ENCODE measurements at places on chromosomes 7 and 10.

DNA sequence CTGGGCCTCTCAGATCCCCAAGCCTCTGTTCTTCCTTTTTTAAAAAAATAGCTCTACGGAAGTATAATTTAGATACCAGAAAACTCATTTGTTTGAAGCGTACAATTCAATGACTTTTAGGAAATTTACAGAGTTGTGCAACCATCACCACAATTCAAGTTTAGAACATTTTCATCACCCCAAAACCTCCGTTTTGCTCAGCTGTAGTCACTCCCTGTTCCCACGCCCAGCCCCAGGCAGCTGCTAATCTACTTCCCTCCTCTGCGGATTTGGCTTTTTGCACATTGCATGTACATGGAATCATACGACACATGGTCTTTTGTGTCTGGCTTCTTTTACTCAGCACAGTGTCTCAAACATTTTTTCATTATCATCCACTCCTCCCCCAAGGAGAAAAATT is 229.2 kb downstream of the TCF7L2 start:
- no peak for DNase-seq

DNA sequence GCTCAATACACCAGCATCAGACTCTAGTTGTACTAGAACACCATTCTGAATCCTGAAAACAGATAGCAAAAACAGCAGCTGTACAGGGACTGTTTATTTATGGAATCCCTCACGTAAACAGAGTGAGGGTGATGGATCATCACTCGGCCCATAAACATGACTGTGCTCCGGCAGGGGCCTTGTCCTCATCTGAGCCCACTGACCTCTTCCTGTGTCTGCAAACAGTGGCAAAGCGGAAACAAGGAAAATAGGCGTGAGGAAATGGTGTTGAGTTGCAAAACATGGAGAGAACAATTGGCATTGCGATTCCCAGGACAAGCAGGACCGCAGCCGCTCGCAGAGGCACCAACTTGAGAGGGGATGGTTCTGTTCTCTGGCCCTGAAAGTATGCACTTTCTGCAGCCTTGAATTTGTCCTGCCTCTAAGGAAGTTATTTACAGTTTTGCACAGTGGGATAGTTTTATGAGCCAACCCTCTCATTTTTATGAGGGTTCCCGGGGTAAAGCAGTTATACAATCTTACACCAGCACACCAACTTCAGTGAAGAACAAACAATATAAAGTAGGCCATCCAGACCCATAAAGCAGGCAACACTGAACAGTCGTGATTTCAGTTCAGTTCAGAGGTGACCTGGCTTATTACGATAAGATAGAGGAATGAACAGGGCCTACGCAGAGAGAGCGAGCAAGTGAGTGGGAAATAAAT is 248.0 kb upstream of the FZD8 start:
- no peak for DNase-seq

DNA sequence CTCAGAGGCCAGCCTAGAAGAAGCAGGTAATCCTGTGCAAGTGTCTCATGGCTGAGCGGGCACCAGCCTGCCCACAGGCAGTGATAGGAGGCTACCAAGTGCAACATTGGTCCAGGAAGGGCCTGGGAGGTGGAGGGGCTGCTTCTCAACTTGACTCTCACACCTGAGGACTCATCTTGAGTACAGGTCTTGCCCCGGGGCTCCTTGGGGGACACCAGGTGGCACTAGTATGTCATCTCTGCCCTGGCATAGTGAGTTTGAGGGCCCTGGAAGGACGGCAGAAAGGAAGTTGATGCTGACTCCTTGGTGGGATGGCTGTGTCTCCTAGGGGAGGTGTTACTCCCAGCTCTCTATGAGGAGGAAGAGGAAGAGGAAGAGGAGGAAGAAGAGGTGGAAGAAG is 2.3 kb downstream of the CCDC136 start:
- DNase-seq = no peak

DNA sequence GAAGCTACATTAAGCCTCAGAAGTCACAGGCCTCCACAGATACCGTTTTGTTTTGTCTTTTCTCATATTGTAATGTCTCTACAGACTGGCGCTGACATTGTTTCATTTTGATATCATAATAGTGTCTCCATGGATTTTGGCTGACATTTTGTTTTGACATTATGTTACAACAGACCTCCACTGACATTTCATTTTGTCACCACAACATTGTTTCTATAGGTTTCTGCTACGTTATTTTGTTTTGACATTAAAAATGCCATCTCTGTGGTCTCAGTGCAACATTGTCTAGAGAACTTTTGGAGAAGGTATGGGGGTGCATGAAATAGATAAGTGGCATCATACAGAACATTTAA is 666.8 kb downstream of the PARD3 start:
- DNase-seq = no peak

DNA sequence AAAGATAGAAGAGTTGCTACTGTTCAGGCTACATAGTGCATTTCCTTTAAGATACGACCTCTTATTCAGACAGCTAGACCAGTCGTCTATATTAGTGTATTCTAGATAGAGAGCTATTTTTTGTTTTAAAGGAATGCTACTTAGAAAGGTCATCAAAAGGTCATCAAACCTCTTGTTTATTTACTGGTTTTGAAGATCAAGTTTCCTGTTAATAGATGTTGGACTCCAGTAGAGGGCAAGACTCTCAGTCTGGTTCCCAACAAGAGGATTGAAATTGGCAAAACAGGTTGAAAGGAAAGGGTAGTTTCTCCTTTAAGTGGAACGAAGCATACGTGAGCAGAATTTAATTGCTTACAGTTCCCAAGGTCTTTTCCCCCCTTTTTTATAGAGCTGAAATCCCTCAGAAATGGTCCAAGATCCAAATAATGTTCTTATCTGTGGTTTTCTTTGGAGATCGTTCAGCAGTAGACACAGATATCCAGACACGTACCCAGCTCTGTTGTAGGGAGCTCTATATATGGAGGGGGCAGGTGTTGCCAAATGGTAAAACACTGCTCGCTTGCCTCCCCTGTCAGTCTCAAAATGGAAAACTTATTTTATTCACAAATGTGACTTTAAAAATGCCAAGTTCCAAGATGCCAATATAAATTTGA is 37.2 kb downstream of the BAMBI start:
- DNase-seq = no peak

GRCh38 chr7:63012633-63013183 is 985.9 kb upstream of the ZNF722 start:
- DNase-seq = no peak

DNA sequence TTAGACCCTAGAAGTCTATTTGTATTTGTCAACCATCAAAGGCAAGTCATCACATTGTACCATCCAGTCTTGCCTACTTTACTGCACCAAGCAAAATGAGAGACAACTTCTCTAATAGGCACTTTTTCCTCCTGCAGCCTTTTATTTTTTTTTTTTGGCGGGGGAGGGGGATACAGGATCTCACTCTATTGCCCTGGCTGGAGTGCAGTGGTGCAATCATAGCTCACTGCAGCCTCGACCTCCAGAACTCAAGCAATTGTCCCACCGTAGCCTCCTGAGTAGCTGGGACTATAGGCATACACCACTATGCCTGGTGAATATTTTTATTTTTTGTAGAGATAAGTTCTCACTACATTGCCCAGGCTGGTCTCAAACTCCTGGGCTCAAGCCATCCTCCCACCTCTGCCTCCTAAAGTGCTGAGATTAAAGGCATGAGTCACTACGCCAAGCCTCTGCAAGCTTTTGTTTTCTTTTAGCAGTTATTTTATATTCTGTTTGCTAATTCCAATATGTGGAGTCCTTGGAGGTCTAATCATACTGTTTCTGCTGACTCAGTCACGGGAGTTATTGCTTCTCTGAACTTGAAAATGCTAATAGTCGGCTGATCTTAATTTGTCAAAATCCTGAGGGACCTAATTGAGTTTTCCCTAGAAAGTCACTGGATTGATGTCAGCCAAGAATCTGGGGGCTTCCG is 14.2 kb downstream of the KPNA7 start:
- DNase-seq = no peak

DNA sequence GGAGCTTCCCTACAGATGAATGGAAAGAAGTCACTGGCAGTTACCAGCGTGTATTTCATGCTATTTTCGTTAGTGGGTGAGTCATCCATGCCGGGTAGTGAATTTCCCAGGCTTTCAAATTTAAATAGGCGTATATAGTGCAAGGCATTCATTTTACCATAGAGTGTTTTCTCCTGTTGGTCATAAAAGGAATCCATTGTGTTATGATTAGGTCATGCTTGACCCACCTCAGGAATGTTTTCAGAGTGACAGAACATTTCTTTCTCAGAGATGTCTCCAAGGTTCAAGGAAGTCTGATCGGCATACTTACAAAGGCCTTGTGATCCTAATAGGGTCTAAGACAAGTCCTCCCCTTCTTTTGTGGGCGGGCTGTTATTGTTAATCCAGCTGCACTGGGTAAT is 110.7 kb downstream of the AKR1D1 start:
- no peak for DNase-seq

GRCh38 chr7:151838072-151838471 is 38.8 kb downstream of the PRKAG2 start:
- no peak for DNase-seq

DNA sequence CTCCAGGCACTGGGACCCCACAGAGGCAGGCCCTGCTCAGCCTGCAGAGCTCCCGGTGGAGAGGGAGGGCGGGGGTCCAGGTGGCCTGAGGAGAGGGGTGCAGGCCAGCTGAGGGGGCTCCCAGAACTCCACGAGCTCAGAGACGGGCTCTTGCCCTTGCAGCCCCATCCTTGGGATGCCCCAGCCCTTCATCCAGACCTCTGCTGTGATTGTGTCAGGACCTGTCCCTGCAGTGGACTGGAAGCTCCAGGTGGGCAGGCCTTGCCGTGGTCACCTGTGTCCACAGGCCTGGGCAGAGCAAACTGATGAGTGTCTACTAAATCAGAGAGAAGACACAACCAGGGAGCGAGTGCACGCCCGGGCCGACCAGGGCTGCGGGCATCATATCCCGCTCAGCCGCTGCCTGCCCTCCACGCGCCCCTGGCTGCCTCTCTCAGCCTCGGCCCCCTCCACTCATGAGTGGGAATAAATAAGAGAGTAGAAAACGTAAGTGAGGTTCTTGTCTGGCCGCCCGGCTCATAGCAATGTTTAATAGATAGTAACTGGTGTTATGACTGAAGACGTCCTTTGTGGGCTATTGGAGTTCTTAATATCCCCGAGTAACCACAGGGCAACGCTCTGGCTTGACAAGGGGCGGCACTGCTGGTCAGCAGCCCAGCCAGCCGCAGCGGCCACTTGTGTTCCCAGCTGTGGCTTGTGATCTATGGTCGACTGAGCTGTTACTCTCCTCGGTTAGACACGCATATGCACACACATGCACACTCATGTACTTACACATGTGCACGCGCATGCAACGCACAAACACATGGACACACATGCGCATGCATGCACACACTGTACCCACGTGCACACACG is 105.6 kb downstream of the LHPP start:
- DNase-seq = no peak

- no peak for DNase-seq
Measured at GRCh38 chr7:7569615-7570014, 2.9 kb downstream of the MIOS start.

DNA sequence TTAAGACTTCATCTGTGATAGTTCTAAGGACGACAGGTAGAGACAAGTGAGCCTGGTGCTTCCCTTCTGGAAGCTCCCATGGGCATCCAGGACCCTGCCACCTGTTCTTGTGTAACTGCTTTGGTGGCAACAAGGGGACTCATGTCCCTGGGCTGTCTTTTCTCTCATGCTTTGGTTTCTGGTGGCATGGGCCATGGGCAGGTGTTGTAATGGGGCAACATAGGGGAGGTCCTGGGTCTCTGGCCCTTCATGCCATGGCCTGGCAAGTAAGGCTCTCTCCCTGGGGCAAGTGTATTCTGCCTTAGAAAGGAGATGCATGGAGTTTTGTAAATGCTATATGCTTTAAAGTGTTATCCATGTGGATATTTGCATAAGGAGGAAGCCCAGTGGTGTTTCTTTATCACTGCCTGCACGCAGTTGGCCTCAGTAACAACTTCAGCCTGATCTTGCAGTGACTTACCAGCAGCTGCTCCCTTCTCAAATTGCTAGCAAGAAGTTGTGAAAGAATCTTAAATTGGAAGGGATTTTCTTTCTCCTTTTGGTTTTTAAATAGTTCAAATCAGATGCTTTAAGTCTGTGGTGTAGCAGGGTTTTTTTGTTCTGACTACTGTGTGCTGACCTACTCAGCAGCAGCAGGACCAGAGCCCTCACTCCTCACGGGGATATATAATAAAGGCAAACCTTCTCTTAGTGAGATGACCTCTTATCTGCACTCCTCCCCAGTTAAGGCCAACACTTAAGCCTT is 39.9 kb downstream of the OGDH start:
- no peak for DNase-seq

DNA sequence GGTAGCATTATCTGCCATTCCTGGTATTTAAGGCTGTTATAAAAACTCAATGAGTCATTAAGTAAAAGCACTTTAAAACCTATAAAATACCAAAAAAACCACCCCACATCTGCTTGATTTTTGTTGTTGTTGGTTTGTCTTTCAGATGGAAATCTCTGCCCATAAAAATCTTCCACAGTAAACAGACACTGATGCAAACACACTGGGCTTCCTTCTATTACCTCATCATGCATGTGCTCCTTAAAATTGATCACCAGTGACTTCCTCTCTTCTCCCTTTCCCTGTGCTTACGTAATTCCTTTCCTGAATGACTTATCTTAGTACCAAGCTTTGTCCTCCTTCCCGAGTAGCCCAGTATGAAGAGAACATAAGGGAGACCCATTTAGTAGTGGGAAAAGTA is 167.2 kb downstream of the EVX1 start:
- DNase-seq = no peak

DNA sequence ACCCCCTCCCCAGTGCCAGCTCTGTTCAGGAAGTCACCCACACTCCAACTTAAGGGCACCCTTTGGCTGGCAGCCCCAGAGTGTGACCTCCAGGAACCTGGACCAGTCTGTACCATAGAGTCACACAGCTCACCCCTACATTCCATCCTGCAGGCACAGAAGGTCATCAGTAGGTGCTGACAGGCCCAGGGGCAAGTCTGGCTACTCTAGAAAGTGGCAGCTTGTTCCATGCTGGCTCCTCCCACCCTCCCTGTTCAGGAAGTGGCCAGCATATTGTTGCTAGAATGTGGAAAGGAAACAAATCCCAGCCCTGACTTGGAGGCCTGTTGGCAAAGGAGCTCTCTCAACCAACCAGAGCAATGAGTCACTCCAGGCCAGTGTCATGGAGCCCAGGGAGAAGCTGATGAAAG is 3.2 kb upstream of the NCOA4 start:
- DNase-seq = no peak

- DNase-seq = no peak
Measured at GRCh38 chr7:115060095-115060870, 138.4 kb downstream of the MDFIC start.

DNA sequence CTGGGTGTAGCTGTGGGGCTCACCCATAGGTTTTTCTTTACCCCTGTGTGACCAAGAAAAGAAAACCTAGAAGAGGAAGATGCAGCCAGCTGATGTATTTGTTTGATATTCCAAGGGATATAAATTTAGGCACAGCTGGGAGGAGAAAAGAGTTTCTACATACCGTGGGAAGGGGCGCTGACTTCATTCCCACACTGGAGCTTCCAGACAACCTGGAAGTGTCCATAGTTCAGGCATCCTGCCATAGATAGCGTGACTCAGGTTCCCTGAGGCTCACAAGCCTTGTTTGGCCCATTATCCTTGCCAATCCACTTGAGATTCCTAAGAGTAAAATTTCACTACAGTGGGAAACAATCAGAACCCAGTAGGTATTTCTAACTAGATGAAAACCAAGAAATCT is 371.7 kb upstream of the NRP1 start:
- no peak for DNase-seq
